ENCODE measurements at places on chromosomes 5 and 9.

DNA sequence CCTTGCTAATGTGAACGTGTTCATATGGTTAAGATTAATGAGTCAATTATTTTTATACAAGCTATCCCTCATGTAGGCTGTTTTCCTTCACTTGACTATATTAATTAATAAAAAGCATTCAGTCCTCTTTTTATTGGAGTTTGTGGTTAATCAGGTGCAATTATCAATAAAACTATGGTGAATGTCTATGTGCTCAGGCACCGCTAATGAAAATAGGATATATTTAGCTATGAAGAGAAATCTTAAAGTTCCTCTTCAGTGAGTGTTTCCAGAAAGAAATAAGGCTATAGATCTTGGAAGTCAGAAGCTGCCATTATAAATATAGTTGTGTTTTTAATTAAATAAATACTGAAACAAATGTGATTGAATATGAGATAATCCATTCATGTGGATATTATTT is 422.1 kb downstream of the DMAC1 start:
- DNase-seq = no peak

DNA sequence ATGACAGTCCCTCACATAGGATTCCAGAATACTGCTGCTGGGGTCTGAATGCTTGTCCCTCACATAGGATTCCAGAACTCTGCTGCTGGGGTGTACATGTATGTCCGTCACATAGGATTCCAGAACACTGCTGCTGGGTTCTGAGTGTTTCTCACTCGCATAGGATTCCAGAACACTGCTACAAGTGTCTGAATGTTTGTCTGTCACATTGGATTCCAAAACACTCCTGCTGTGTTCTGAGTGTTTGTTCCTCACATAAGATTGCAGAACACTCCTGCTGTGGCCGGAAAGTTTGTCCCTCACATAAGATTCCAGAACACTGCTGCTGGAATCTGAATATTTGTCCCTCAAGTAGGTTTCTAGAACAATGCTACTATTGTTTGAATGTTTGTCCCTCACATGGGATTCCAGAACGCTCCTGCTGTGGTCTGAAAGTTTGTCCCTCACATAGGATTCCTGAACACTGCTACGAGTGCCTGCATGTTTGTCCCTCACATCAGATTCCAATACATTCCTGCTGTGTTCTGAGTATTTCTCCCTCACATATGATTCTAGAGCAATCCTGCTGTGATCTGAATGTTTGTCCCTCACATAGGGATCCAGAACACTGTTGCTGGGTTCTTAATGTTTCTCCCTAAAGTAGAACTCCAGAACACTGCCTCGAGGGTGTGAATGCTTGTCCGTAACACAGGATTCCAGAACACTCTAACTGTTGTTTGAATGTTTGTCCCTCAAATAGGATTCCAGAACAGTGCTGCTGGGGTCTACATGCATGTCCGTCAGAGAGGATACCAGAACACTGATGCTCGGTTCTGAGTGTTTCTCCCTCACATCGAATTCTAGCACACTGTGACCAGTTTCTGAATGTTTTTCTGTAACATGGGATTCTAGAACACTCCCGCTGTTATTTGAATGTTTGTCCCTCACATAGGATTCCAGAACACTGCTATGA is 200.4 kb downstream of the FOXD4L6 start:
- no peak for DNase-seq

- DNase-seq = no peak
These were observed 26.6 kb downstream of the DUSP1 start for GRCh38 chr5:172744123-172745104.

DNA sequence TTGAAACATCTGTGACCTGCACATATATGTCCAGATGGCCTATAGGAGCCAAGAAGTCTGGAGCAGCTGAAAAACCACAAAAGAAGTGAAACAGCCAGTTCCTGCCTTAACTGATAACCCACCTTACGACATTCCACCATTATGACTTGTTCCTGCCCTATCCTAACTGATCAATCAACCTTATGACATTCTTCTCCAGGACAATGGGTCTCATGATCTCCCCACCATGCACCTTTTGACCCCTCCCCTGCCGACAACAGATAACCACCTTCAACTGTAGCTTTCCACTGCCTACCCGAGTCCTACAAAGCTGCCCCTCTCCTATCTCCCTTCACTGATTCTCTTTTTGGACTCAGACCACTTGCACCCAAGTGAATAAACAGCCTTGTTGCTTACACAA is 233.8 kb downstream of the CCDC171 start:
- DNase-seq = no peak

DNA sequence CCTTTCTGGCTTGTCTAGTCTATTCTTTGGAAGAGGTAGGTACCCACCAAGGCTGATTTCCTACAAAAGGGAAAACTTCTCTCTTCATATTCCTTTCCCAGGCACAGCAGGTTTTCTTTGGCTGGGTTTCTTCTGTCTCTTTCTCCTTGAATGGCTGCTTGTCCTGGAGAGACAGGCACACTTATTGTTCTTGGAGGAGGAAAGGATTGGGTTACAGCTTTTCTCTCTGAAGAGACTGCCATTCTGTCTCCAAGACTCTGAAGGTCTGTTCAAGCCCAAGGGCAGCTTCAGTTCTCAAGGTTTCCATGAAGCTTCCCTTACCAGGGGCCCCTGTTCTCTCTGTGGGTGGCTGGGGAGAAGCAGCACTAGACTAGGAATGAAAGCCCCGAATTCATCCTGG is 33.9 kb downstream of the ACTBL2 start:
- no peak for DNase-seq

- no peak for DNase-seq
These were observed 205.1 kb downstream of the AUH start for GRCh38 chr9:91156451-91157234.

DNA sequence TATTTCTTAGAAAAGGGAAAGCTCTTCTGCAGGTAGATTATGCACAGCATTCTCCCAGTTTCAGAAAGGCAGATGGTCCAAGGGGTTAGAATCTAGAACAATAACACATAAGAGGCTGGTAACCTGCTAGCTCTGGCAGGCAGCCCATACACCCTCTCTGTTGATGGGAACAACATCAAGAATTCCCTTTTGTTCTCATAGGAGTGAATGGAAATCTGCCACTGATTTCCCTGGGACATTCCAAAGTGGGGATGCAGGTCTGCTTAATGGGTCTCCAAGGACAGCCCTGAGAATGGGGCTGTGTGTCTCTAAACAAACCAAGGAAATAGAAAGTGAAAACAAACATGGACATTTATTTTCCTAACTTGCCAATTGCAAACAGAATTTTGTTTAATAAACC is 456.8 kb downstream of the EBF1 start:
- DNase-seq = no peak

DNA sequence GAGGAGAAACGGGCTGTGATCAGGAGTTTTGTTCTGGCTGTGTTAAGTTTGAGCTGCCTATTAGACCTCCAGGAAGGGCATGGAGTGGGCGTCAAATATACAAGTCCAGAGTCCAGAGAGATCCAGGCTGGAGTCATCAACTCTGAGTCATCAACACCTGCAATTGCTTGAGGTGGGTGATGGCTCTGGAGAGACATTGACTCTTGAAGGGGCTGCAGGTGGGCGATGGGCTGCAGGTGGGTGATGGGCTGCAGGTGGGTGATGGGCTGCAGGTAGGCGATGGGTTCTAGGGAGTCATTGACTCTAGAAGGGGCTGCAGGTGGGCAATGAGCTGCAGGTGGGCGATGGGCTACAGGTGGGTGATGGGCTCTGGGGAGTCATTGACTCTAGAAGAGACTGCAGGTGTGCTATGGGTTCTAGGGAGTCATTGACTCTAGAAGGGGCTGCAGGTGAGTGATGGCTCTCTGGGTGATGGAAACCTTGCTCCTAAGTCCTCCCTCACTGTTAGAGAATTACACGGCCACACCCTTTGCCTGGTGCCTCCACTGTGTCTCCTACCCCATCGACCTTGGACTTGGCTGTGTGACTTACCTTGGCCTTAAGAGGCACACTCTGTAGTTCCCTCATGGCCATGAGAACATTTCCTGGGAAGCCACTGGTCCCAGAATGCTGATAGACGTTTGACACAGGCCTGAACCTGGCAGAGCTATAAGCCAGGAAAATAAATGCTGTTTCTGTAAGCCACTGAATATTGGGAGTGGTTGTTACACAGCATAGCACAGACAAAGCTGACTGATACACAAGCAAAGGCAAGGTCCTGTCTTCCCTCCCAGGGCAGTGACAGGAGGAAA is 10.4 kb upstream of the FIBCD1 start:
- DNase-seq = no peak

DNA sequence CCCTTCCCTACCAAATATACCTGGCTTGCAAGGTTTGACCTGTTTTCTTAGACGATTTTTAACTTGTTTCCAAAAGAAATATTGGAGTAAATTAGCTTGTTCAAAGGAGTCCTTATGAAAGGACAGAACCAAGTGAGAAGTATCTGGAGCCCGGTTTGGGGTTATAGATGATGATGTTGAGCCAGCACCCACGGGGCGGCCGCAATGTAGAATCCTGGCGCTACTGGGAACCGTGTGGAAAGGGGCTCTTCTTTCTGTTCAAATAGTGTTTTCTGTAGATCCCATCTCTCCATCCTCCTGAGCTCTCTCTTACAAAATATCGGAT is 517 bp upstream of the EXOSC2 start:
- no peak for DNase-seq

DNA sequence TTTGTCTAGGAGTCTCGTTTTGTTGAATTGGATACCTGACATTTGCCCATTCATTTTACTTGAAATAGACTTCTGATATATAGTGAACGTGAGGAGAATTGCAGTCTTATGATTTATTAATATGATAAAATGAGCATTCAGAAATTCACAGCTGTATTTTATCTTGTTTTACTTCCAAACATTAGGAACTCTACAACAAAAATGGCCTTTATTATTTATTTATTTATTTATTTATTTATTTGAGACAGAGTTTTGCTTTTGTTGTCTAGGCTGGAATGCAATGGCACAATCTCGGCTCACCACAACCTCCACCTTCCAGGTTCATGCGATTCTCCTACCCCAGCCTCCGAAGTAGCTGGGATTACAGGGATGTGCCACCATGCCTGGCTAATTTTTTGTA is 61.2 kb downstream of the RAB24 start:
- DNase-seq = no peak

GRCh38 chr5:94045839-94046782 is 304.7 kb upstream of the POU5F2 start:
- DNase-seq = no peak

DNA sequence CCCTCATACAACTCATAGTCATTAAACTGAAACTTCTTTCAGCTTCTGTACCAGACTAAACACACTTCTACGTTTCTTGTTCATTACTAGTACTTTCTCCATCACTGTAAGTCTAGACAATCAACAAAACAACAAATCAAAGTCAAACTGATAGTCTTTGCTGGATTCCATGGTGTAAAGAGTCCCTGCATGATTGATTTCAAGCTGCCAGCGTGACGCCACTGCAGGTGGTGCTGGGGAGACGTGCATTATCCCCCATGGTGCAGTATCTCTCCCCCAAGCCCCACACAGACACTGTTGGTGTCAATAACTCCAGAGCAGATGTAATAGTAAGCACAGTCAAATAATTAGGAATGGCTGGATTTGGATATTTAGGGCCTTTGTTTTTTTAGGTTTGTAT is 10.7 kb upstream of the SLC2A8 start:
- no peak for DNase-seq

DNA sequence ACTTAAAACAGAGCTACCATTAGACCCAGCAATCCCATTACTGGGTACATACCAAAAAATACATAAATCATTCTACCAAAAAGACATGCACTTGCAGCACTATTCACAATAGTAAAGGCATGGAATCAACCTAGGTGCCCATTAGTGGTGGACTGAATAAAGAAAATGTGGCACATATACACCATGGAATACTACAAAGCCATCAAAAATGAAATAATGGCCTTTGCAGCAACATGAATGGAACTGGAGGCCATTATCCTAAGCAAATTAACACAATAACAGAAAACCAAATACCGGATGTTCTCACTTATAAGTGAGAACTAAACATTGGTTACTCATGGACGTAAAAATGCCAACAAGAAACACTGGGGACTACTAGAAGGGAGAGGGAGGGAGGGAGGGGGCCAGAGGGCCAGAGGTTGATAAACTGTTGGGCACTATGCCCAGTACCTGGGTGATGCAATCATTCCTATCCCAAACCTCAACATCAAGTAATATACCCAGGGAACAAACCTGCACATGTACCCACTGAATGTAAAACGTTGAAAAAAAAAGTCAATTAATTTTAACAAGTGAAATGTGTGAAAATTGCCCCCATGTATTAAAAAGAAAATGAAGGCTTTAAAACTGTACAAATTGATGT is 24.5 kb upstream of the GPR150 start:
- no peak for DNase-seq

DNA sequence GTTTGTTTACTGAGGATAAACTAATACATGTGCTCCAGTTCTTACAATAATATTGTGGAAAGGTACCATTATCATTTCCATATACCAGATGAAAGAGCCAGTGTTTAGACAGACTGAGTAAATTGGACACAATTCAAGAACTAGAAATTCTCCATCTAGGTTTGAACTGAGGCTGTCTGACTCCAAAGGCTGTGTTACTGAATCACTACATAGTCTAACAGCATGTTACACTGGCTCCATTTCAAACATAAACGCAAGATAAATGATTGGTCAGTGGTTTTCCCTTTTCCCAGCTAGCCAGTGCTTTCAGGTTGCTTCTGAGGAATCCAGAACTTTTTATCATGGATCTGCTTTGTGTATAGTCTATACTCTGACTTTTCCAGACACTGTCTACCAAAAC is 8.1 kb downstream of the SPDL1 start:
- no peak for DNase-seq

DNA sequence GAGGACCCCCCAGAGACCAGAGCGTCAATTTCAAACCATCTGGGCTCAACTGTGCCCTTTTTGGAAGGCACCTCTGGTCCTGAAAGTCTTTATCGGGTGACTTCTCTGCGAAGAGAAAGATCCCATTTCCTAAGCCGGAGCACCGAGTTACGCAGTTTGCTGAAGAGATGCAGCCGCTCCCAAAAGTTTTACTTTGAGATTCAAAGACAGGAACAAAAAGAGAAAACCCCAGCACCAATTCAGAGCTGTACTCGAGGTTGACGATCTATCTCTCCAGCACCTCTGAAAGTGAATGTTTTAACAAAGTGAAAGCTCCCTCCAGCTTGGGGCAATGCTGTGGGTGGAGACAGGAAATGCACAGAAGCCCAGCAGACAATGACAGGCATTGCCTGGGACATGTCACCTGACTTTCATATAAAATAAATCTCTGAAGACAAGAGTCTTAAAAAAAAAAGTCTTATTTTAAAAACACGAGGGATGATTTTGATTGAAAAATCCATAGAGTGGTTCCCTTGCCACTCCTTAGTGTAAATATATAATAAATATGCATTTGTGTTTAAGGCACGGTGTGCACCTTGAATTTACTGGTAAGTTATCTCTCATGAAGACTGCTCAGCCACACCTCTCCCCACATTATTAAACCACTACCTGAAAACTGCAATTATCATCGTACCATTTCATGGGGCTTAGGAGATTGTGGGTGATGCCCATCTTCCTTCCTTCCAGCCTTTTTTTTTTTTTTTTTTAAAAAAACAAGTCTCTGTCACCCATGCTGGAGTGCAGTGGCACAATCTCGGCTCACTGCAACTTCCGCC is 79.9 kb downstream of the FNBP1 start:
- DNase-seq = no peak

GRCh38 chr9:87950765-87951488 is 23.4 kb downstream of the CDK20 start:
- no peak for DNase-seq

Measured in hypothalamus (tissue), 51 donors.